Activated CD4-positive, alpha-beta T cell treated with anti-CD3 and anti-CD28 coated beads, Interleukin-2, amount 10 ng/mL, durations not matched to agents 7 days and 5 days (primary cell): ENCODE measurements at places on chromosomes 16 and 17. TPM values are rescaled to one million over a fixed set of nuclear protein-coding genes. Genes with fewer than 3 reads are reported as not detected.

- H3K4me1 ChIP-seq = peaks cover 1% of the 10 kb centered on the region
- no peak overlapping the region for H3K4me3 ChIP-seq
- no peaks in the 10 kb centered on the region for H3K27me3 ChIP-seq
- H3K27ac ChIP-seq = no peak overlapping the region
These were observed 144.2 kb upstream of the CORO6 start for GRCh38 chr17:29766796-29767327.

GRCh38 chr17:44065668-44066203, 735 bp downstream of the LSM12 start:
- peaks cover 32% of the 10 kb centered on the region for H3K36me3 ChIP-seq
- H3K27ac ChIP-seq = peak overlapping the region; percentile 93
- H3K27me3 ChIP-seq = no peaks in the 10 kb centered on the region
- H3K4me1 ChIP-seq = peaks cover 53% of the 10 kb centered on the region

DNA sequence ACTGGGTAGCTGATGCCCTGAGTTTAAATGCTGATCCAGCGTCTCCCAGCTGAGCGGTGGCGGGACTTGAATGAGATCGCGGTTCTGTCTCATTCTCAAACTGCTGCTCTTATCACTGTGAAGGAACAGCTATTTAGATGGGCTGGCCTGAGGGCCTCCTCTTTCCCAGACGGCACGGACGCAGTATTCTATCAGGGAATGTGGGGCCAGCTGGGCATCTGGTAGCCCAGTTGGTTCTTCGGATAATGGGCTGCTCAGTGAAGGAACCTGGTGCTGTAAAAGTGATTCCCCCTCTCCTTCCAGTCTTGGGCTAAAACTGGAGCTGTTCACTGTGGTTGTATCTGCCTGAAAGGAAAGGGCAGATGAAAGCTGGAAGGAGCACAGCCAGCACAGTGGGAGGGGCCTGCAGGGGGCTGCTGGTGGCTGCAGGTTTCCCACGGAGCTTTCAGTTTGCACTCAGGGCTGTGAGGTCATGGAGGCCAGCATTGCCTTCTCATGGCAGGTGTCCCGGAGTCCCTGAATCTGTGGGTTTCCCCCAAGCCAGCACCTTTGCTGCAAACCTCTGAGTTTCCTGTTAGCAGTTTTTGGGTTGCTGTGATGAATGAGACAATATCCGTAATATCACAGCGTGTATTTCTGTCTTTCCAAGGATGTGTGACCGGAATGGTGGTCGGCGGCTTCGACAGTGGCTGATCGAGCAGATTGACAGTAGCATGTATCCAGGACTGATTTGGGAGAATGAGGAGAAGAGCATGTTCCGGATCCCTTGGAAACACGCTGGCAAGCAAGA, 3.6 kb downstream of the IRF8 start:
- peaks cover 5% of the 10 kb centered on the region for H3K27me3 ChIP-seq
- DNase-seq = peak; percentile 75
- peaks cover 44% of the 10 kb centered on the region for H3K36me3 ChIP-seq
- H3K4me1 ChIP-seq = peaks cover 61% of the 10 kb centered on the region
- H3K4me3 ChIP-seq = peak overlapping the region; percentile 68

GRCh38 chr16:1960665-1961630, 1.6 kb downstream of the NDUFB10 start:
- DNase-seq = no peak
- peak overlapping the region; percentile 93 for H3K27ac ChIP-seq
- peak overlapping the region; percentile 93 for H3K4me3 ChIP-seq

DNA sequence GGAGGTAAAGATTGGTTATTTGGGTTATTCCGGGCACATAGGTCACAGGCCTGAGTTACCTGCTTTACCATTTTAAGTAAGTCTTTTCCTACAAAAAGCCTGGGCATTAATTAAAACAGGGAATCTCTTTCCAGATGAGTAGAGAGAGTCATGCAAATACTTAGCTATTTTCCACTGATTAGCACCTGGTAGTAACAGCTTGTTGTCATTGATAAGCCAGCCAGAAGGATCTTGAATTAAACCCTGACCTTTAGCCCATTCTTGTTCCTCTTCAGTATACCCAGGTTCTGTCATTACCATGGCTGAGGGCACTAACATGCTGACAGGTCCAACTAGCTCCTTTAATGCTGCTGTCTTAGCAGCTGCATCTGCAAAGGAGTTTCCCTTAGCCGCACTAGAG, 44.4 kb upstream of the ARL4D start:
- H3K27me3 ChIP-seq = no peaks in the 10 kb centered on the region
- peaks cover 18% of the 10 kb centered on the region for H3K4me1 ChIP-seq
- DNase-seq = no peak
- H3K36me3 ChIP-seq = peaks cover 16% of the 10 kb centered on the region
- no peak overlapping the region for H3K27ac ChIP-seq
- no peak overlapping the region for H3K4me3 ChIP-seq

GRCh38 chr17:9467518-9467917, 108.1 kb downstream of the STX8 start:
- peaks cover 12% of the 10 kb centered on the region for H3K36me3 ChIP-seq
- H3K4me1 ChIP-seq = peaks cover 36% of the 10 kb centered on the region
- no peak overlapping the region for H3K4me3 ChIP-seq
- no peak overlapping the region for H3K27ac ChIP-seq

DNA sequence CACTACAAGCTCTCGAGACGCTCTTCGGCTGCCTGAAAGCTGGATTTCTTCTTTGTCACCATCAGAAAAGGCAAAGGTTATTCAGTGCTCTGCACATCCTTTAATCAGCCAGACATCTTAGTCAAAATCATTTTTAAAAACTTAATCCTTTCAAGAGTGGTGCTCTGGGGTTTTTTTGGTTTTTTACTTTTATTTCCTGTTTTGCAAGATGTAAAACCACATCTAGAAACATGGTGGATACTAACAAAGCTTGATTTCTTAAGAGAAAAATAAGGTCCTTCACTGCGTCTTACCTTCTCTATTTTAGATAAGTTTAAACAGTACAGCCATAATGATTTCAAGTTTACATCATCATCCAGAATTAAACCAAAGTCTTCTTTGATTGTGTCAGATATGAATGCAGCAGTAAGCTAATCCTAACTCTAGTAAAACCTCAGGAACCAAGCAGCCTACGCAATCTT, 6.3 kb downstream of the ANKRD11 start:
- H3K36me3 ChIP-seq = peaks cover 62% of the 10 kb centered on the region
- H3K27ac ChIP-seq = peak overlapping the region; percentile 91
- peak overlapping the region; percentile 70 for H3K4me3 ChIP-seq
- DNase-seq = peak; percentile 34
- no peaks in the 10 kb centered on the region for H3K27me3 ChIP-seq

GRCh38 chr16:1992704-1993317, 3.0 kb downstream of the SYNGR3 start:
- peaks cover 26% of the 10 kb centered on the region for H3K4me1 ChIP-seq
- H3K36me3 ChIP-seq = peaks cover 3% of the 10 kb centered on the region
- H3K4me3 ChIP-seq = no peak overlapping the region
- no peak for DNase-seq

- H3K4me3 ChIP-seq = no peak overlapping the region
- H3K36me3 ChIP-seq = peaks cover 18% of the 10 kb centered on the region
- no peaks in the 10 kb centered on the region for H3K27me3 ChIP-seq
- H3K4me1 ChIP-seq = peaks cover 49% of the 10 kb centered on the region
- H3K27ac ChIP-seq = no peak overlapping the region
These were observed 33.3 kb downstream of the GLG1 start for GRCh38 chr16:74573622-74574021.

GRCh38 chr17:6492892-6493674, 48.8 kb downstream of the PIMREG start:
- no peak for DNase-seq
- H3K27ac ChIP-seq = no peak overlapping the region
- peaks cover 14% of the 10 kb centered on the region for H3K4me1 ChIP-seq
- no peaks in the 10 kb centered on the region for H3K36me3 ChIP-seq
- H3K4me3 ChIP-seq = no peak overlapping the region

DNA sequence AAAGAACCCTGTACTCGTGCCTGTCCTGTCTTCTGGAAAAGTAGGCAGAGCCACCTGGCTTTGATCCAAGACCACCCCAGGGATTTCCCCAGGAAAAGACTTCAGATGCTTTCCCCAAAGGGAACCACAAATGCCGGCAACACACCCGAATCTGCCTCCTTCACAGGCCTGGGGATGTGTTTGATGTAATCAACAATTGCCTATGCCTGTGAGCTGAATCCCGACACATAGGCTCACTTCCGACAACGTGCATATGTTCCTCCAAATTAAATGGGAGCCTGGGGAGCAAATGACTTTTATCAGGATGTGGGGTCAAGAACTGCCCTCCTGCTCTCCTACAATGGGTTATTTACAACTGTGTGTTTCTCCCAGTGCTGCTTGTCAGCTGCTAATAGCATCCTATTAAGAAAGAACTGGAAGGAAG, 535.2 kb upstream of the CDH11 start:
- no peaks in the 10 kb centered on the region for H3K4me1 ChIP-seq
- no peaks in the 10 kb centered on the region for H3K36me3 ChIP-seq
- H3K27me3 ChIP-seq = no peaks in the 10 kb centered on the region
- H3K27ac ChIP-seq = no peak overlapping the region
- no peak for DNase-seq
- no peak overlapping the region for H3K4me3 ChIP-seq

- H3K27ac ChIP-seq = peak overlapping the region; percentile 95
- peaks cover 81% of the 10 kb centered on the region for H3K4me1 ChIP-seq
- peaks cover 2% of the 10 kb centered on the region for H3K27me3 ChIP-seq
- H3K36me3 ChIP-seq = peaks cover 4% of the 10 kb centered on the region
- DNase-seq = no peak
These were observed 34.1 kb downstream of the CDK5R1 start for GRCh38 chr17:32520737-32521404.

GRCh38 chr17:64783556-64784352, 121.6 kb upstream of the SMURF2 start:
- peaks cover 15% of the 10 kb centered on the region for H3K36me3 ChIP-seq
- H3K4me3 ChIP-seq = no peak overlapping the region
- DNase-seq = no peak

DNA sequence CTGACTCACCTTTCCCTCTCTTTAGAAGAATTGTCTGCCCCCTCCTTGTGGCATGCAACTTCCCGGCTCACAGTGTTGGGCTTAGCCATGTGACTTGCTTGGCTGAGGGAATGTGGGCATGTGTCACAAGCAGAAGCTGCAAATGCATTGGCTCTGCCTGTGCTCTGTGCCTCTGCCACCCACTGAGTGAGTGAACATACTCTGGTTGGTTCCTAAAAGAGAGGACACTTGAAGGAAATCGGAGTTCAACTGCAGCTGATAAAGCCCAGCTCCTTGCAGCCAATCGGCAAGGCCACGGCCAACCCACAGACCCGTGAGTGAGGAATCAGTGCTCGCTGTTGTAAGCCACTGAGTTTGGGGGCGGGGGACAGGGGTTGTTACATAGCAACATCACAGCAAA, 10.9 kb upstream of the GINS2 start:
- no peak for DNase-seq
- H3K4me3 ChIP-seq = no peak overlapping the region
- H3K27ac ChIP-seq = no peak overlapping the region
- H3K4me1 ChIP-seq = no peaks in the 10 kb centered on the region
- peaks cover 9% of the 10 kb centered on the region for H3K27me3 ChIP-seq
- no peaks in the 10 kb centered on the region for H3K36me3 ChIP-seq

DNA sequence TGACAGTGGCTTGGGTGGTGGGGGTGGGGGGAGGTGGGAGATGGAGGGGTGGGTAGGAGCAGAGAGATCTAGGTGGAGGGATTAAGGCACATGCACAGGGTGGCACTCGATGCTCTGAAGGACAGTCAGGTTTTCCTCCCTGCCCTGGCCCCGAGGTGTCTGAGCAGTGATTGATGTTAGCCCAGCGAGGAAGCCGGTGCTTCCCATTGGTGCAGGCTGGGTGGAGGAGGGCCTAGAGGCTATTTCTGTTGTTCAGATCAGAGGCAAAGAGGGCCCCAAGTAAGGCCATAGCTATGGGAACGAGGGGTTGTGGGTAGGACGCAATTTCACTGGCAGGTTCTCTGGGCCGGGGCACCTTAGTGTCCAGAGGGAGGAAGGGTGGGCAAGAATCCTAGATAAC, 23.1 kb downstream of the CACNA1G start:
- no peak for DNase-seq
- no peak overlapping the region for H3K4me3 ChIP-seq
- H3K27ac ChIP-seq = no peak overlapping the region

DNA sequence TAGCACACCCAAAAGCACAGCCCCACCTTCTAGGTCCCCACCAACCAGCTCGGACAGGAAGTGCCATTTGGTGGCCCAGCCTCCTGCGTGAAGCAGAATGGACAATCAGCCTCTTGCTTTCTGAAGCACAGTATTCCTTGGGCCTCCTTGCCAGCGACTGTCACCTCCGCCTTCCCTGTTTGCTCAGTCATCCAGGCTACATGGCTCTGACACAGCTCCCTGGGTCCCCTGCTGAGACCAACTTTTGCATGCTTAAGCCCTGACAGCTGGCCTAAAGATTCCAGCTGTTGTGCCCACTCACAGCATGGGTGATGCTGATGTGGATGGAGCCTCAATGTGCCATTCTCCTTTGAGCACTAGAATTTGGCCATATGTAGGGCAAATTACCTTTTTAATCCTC, 4.5 kb upstream of the CACNG5 start:
- no peak overlapping the region for H3K4me3 ChIP-seq
- no peak for DNase-seq
- peaks cover 62% of the 10 kb centered on the region for H3K27me3 ChIP-seq
- no peaks in the 10 kb centered on the region for H3K4me1 ChIP-seq

GRCh38 chr17:38379448-38379847, 27.8 kb downstream of the SOCS7 start:
- H3K36me3 ChIP-seq = peaks cover 5% of the 10 kb centered on the region
- no peaks in the 10 kb centered on the region for H3K27me3 ChIP-seq
- DNase-seq = no peak
- H3K27ac ChIP-seq = no peak overlapping the region
- H3K4me1 ChIP-seq = peaks cover 2% of the 10 kb centered on the region
- H3K4me3 ChIP-seq = no peak overlapping the region

DNA sequence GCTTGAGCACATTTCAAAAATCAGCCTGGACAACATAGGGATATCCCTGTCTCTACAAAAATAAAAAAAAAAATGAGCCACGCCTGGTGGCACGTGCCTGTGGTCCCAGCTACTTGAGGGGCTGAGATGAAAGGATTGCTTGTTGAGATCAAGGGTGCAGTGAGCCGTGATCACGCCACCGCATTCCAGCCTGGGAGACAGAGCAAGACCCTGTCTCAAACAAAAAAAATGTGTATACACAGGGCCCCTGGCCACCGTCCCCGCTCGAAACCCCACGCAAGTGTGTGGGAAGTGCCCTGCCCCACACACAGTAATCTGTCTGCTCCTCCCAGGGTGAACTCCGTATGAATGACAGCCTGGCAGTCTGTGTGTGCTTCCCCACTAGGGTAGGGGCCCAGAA, 93.0 kb upstream of the RPL38 start:
- no peak overlapping the region for H3K27ac ChIP-seq
- H3K27me3 ChIP-seq = peaks cover 2% of the 10 kb centered on the region
- DNase-seq = no peak
- H3K36me3 ChIP-seq = no peaks in the 10 kb centered on the region
- H3K4me1 ChIP-seq = no peaks in the 10 kb centered on the region

GRCh38 chr16:84339311-84339710, 29.0 kb upstream of the ATP2C2 start:
- no peak for DNase-seq
- no peak overlapping the region for H3K27ac ChIP-seq
- no peaks in the 10 kb centered on the region for H3K4me1 ChIP-seq
- H3K4me3 ChIP-seq = no peak overlapping the region
- no peaks in the 10 kb centered on the region for H3K36me3 ChIP-seq
- H3K27me3 ChIP-seq = peaks cover 6% of the 10 kb centered on the region

- DNase-seq = no peak
- H3K4me3 ChIP-seq = no peak overlapping the region
- H3K36me3 ChIP-seq = no peaks in the 10 kb centered on the region
- H3K27ac ChIP-seq = no peak overlapping the region
These were observed 131.9 kb downstream of the NPIPB5 start for GRCh38 chr16:22642416-22643088.

The NAGS gene
- total RNA-seq = 0.75 TPM

The KRT24 gene
- total RNA-seq = not detected

The TP53TG3 gene
- total RNA-seq = 0.73 TPM

The CIAO3 gene
- total RNA-seq = 39.9 TPM

The CNGB1 gene
- total RNA-seq = not detected

The ZNF423 gene
- total RNA-seq = not detected

The SHBG gene
- total RNA-seq = not detected

The LGALS9B gene
- 0.44 TPM for total RNA-seq

The RPH3AL gene
- total RNA-seq = 3.2 TPM
